Cortex of kidney (tissue), 1 donor: ENCODE measurements at places on chromosomes 2 and 18.

DNA sequence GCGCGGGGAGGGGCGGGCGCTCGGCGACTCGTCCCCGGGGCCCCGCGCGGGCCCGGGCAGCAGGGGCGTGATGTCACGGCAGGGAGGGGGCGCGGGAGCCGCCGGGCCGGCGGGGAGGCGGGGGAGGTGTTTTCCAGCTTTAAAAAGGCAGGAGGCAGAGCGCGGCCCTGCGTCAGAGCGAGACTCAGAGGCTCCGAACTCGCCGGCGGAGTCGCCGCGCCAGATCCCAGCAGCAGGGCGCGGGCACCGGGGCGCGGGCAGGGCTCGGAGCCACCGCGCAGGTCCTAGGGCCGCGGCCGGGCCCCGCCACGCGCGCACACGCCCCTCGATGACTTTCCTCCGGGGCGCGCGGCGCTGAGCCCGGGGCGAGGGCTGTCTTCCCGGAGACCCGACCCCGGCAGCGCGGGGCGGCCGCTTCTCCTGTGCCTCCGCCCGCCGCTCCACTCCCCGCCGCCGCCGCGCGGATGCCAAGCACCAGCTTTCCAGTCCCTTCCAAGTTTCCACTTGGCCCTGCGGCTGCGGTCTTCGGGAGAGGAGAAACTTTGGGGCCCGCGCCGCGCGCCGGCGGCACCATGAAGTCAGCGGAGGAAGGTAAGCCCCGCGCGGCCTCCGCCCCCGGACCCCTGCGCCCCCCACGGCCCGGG, at the start of gene NFATC1:
NFATC1 (plus strand) TSS at position 170 of the 644 bp plus-strand sequence; CDS start at position 465, 295 bp downstream.
- no peak for DNase-seq

DNA sequence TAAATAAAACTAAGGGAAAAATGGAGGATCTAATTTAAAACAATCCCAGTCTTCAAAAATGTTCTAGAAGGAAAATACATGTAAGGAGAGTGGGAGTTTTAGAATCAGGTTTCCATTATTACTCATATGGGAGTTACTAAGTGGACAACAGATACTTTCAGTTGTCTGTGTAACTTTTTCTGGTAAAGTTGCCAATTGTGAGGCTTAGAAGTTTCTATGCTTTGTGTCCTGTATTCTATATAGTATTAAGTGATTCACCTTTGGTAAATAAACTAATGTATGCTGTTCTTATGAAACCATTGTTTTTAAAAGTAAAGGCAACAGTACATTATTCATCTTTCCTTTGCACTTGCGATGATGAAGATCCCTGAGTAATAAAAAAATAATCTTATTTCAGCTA, 274.9 kb downstream of the NR4A2 start:
- no peak for DNase-seq

- no peak for DNase-seq
Measured at GRCh38 chr2:208253600-208254117, 1.2 kb downstream of the IDH1 start.

GRCh38 chr2:48674933-48675332, 57.3 kb downstream of the GTF2A1L start:
- DNase-seq = no peak

DNA sequence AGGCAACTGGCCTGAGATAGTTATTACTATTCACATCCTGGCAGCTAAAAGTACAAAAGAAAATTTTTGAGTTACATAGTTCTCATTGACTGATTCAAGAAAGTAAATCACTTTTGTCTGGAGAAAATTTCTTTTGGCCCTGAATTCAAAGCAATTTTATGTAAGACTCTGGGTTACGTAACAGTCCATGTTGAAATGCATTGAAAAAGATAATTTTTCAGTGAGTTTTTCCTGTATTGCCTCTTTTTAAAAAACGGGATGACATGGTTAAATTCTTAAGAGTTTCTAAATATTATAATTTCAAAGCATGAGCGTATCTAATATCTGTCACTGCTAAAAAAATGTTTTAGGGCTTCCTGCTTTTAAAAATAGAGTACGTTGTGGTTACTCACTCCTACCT, 72.7 kb downstream of the ANKRD12 start:
- DNase-seq = no peak

DNA sequence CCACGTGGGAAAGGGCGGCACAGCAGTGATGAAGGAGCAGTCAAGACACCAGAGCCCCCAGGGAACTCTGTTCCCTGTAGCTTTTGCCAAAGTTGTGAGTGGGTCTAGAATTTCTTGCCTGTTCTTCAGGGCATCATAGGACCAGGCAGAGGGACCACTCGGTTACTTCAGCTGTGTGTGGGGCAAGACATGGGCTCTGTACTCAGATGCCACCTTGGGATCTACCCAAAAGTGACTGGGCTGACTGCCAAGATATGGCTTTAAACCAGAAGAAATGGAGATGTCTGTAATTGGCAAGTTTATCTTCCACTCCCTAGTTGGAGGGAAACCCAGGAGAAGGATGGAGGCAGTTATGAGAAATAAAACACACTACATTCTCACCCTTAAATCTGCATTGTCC, 29.6 kb downstream of the KCNF1 start:
- DNase-seq = no peak

DNA sequence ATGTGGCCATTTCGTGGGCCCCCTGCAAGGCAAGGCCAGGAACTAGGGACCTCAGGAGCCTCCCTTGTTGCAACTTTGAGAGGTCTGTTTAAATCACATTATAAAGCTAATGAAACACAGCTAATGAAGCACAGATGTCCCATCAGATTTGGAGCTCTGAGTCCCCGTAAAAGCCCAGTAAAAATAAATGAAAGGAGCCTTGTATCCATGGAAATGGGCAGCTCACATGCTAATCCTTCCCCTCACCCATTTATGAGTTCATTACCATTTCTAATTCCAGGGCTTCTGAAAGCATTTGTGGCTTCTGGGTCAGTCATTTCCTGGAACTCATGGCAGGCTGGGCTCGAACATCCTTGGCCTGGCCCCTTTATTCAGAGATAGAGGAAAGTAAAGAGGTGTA, 274.8 kb downstream of the SS18 start:
- DNase-seq = no peak

DNA sequence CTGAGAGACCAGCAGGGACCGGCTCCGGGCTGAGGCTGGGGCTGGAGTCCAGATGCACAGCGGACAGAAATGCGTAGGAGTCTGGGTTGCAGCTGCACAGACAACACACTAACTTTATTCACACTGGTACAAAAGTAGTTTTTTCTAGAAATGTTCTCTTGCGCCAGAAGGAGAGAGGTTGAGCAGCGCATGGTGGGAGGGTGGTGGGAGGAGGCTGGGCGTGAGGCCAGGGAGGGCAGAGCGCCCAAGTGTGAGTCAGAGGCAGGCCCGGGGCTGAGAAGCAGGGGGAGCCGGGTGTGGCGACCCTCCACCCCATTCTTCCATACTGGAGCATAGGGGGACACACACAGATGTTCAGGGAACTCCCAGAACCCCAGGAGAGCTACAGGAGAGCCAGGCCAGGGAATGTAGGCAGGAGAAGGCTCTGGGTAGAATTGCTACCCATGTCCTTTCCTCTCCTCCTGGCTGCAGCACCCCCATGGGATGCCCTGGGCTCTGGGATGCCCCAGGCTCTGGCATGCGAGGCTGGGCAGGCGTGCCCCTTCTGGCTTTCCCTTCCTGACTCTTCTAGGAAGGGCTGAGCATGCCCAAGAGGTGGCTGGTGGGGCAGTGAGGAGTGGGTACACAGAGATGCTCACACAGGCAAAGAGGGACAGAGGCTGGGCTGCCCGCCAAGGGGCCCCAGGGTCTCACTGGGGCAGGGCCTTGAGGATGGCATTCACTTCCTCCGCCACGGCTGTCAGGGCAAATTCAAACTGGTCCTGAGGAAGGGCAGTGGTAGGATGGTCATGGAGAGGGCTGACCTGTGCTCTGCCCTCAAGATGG, 10.6 kb downstream of the DNAJB2 start:
- DNase-seq = no peak

DNA sequence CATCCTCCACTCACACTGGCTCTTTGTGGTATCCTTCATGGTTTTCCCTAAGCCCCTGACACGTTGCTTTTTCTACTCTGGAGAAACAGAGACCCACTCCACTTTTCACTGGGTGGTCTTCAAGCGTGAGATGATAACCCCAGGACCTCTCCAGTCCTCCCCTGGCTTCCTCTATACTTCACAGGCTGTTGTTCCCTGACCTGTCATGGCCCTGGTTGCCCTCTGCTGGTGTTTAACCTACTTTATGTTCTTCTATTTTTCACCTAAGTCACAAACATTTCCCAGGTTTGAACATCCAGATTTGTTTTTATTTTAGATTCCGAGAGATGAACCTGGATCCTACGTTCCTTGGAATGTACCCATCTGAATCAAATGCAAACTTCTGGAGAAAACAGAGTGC, 84.5 kb downstream of the AOX1 start:
- no peak for DNase-seq

- no peak for DNase-seq
Measured at GRCh38 chr2:196448407-196449079, 191.0 kb upstream of the CCDC150 start.

- no peak for DNase-seq
Measured at GRCh38 chr2:225074366-225074765, 32.1 kb upstream of the DOCK10 start.

DNA sequence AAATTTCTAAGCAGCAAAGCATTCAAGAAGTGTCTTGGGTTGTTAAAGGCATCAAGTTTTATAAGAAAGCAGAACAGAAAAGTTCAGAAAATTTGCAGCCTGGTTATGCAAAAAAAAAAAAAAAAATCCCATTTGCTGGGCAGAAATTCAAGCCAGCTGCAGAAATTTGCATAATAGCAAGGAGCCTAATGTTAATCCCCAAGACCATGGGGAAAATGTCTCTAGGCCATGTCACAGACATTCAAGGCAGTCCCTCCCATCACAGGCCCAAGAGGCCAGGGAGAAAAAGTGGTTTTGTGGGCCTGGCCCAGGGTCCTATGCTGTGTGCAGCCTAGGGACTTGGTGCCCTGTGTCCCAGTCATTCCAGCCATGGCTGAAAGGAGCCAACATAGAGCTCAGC, 269.0 kb upstream of the SLC39A10 start:
- no peak for DNase-seq

GRCh38 chr2:7880566-7880965, 801.3 kb upstream of the ID2 start:
- no peak for DNase-seq

- no peak for DNase-seq
Measured at GRCh38 chr2:68366083-68366560, 1.0 kb downstream of the PLEK start.

- no peak for DNase-seq
Measured at GRCh38 chr2:236959036-236959435, 126.7 kb upstream of the COPS8 start.

DNA sequence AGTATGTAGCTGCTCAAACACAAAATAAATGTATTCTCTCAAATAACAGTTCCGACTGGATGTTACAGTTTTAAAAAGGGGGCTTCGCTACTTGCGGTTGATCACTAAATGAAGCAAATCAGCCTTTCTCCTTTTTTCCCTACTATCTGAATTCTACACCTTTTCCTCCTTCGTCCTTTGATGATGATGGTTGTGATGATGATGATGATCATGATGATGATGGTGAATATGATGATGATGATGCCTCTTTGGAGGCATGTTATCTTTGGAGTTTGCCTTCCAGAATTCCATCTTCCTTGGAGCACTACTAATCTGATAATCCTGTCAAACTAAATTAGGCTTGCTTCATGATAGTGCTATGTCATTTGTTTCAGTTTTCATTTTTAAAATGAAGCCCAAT, 1073.3 kb downstream of the SOCS6 start:
- DNase-seq = no peak

DNA sequence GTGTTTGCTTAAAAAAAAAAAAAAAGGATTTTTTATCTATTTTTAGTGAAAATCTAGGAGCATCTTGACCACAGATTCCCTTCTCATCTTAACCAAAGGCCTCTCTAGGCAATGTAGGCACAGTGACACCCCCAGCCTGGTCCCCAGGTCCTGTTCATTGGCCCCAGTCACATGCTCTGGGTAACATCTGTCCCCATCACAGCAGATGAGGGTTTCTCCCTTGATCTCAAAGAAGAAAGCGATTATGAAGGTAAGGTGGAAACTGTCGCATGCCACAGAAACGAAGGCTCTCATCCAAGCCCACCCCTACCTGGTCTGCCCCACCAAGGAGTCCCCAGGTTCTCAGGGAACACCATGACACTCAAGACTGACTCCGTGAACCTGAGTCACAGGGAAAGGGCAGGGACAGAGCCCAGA, 4.7 kb downstream of the HS6ST1 start:
- no peak for DNase-seq

DNA sequence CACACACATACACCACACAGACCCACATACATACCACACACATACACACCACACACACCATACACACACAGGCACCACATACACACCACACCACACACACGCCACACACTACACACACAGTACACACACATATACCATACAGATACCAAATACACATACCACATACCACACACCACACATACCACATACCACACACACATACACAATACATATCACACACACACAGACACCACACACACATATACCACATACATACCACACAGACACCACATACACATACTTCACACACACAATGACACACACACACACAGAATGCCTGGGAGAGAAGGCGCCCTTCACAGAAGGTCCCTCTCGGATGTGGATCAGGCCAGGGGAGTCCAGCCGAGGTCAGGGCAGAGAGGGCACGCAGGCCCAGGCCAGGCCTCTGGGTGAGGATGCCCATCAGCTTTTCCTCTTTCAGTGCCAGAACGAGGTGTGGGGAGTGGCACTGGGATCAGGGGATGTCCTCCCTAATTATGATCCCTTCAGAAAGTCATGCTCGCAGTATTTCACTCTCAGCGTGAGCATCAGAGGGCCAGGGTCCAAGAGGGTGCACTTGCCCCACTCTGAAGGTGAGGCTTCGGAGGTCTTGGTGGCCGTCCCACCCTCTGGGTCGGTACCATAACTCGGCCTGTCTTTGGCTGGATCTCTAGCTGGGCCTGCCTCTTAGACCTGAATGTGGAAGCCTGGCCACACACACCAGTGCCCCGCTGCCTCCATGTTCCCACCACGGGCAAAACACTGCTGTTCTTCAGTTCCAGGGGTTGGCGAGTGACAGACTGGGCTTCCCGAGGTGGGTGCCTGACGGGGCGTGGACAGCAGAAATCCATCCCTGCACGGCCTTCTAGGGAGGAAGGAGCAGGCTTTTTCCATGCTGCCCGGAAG, 70.6 kb upstream of the ODC1 start:
- no peak for DNase-seq

DNA sequence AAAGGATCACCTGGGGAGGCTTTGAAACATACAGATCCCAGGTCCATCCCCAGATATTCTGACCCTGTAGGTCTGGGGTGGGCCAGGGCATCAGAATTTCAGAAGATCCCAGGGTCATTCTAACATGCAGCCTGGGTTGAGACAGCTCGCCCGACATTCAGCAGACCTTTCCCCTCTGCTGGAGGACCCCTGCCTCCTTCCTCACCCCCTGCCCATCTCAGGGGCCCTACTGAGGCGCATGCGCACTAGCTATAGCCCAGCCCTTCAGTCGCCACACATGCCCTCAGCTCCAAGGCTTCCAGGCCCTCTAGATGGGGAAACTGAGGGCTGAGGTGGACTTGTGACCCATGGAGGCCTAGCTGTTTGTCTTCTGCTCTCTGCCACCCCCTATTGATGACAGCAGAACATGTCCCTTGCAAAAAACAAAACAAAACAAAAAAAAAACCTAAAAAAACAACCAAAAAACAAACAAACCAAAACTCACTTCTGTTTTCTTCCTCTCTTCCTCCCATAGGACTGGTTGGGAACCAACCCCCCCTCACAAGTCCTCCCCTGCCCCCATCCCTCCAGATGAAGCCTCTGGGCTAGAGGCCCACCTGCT, 91.3 kb downstream of the ZBTB7C start:
- DNase-seq = no peak
